HS-5 (cell line): ENCODE measurements at places on chromosomes 5 and 9.

DNA sequence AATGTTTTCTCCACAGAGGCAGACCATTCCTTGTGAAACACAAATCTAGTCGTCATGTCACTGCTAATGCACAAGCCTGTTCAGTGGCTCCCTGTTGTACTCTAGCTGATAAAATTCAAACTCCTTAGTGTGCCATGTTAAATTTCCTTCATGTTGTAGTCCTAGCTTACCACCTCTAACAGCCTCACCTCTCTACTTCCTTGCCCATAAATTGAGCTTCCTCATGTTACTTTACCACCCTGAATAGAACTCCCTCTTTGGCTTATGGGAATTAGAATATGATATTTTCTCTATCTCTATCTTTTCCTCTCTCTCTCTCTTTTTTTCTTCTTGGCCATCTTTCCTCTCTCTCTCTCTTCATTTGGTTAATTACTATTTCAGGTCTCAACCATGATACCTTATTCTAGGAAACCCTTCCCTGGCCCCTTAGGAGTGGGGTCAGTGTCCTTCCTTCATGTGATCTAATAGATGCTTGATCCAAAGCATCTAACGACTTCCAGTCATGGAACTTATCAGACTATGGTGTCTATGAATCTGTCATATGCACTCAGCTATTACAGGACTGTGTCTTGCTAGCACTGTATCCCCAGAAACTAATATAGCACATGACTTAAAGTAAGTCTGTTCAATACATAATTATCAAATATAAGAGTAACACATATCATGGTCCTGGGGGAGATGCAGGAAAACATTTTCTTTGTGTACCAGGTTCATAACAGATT lies 31.5 kb upstream of the ALDH1A1 start:
- DNase-seq, result no peak

- DNase-seq, result no peak
Measured at GRCh38 chr5:56829137-56829908, 14.0 kb downstream of the MAP3K1 start.

DNA sequence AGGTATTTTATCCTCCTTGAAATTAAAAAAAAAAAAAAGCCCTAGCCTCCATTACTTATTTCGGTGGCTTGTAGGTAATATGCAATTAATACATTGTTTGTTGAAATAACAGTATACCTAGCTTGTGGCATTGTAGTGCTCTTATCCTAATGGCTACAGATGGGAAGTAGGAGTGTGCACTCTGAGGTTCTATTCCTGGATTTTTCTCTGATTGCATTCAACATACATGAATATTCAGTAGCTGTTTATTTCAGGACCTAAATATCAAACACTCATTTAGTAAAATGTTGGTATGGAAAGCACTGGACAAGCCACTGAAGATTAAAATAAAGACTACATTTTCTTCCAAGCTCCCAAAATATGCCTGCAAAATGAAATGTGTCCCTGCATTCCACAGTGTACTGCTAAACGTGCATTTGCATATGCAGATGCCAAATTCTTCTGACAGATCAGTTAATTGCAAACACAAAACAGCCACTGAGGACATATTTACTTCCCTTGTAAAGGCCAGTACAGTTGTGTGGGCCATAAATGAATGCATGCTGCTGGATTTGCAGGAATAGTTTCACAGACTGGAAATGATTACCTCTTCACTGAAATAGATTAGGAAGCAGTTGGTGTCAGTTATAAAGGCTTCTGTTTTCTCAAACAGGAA lies 826.1 kb downstream of the PRELID2 start:
- no peak for DNase-seq

DNA sequence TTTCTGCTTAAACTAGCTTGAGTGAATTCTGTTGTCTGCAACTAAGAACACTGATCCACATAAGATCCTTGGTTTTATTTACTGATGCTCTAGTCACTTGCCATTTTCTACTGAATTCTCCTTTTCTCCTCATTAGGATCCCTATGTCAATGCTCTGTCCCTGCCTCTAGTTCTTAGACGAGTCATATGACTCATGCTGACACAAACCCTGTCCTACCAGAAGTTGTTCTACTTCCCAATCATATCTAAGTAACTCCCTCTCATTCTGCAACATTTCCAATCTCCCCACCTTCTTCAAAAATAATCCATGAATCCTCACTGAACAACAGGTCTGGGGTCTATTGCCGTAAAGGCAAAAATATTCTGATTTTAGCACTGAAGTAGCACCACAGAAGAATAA lies 47.1 kb upstream of the DMRT1 start:
- no peak for DNase-seq

DNA sequence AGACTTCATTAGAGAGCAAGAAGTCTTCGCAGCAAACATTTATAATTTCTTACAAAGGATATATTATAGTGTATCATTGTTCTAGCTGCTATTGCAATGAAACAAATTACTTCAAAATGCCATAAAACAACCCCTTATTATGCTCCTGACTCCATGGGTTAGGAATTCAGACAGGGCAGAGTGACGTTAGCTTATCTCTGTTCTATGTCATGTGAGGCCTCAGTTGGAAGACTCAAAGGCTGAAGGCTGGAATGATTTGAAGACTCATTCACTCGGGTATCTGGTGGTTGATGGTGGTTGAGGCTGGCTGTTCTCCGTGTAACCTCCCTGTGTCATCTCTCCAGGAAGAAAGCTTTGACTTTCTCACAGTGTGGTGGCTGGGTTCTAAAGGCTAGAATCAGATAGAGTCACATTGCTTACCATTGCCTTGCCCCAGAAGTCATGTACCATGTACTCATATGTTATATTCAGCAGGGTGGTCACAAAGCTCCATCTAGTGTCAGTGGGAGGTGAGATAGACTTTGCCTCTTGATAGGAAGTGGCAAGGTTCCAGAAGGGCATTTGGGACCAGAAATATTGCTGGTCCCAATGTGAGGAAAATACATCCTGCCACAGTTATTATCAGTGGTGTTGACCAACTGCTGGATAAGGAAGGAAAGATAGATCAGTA lies 226.9 kb downstream of the TMEM38B start:
- DNase-seq, result no peak

- DNase-seq, result peak; percentile 5
Measured at GRCh38 chr5:1262381-1262780, 32.5 kb downstream of the TERT start.

DNA sequence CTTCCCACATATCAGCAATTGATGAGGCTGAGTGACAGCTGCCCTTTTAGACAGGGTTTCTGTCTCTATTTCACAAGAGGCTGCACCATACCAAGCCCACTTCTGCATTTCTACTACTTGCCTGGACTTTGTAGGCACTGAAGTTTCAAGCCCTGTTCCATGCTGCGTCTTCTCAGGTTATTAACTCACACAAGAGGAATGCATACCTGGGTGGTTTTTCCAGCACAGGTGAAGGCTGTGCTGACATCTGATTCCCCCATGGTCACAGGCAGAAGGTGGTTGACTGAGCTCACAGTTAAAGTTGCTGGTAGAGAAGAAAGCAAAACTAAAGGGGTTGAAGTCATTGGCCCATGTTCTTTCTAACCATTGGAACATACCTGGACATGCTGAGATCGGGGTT lies 86.6 kb downstream of the MAMDC2 start:
- DNase-seq, result no peak

DNA sequence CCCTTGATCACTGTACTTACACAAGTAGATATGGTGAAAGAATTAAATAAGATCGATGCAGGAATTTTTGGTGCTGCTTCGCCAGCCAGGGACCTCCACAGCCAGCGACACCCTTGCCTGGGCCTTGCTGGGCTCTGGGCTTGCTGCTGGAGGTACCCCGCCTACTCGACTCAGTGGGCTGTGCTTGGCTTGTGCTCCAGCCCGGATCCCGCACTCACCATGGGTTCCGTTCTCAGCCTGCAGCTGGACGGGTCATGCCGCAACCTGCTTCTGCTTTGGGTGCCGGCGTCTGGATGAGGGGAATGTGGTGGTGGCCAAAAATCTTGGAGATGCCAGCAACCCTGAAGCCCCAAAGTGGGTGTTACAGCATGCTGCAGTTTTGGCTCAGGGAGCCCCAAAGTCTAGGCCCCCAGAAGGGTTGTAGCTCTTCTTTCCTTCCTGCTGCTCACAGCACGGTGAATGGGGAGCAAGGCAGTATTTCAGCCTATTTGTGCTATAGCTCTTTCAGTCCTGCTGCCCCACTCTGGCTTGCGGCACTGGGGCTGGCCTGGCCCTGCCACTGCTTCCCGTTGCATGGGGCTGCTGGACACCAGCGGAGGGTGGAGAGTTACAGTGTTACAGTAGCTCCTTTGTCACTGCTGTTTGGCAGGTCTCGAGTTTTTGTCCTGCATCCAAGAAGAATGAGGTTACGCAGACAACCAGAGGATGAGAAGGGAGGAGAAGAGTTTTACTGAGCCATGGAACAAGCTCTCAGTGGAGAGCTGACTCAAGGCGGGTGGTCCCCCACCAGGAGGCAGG lies 48.0 kb downstream of the TARS1 start:
- DNase-seq, result no peak

DNA sequence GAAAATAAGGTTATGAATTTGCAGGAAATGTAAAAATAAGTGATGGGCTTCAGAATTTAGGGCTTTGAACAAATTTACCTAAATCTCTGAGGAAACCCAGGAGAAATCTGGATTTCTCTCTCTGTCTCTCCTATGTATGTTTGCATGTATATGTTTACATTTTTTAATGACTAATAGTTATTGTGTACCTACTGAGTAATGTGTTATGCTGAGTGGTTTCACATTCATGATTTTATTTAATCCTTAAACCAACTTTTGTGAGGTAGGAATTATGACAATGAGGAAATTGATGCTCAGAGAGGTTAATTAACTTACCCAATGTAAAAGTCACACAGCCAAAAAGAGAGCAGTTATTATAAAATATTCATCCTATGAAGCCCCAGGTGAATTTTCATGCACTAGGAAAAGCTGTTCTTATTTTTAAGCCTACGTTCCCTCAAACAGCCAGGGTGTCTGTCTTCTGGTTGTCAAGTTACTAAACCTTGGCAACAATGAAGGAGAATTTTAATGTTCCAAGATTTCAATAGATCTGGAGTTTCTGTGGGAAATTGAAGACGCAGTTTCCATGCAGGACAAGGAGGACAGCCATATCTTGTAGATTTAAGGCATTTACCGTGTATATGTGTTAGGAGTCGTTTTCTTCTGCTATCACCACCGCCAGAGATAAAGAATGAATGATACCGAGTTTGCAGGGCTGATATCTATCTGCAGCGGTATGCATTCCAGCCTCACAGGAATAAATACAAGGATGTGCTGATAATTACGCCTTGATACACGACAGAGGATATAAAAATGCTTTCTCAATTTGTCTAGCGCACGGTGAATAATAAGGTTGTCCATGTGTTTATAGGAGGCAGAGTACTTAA lies 484.8 kb downstream of the ZSWIM6 start:
- DNase-seq, result no peak

DNA sequence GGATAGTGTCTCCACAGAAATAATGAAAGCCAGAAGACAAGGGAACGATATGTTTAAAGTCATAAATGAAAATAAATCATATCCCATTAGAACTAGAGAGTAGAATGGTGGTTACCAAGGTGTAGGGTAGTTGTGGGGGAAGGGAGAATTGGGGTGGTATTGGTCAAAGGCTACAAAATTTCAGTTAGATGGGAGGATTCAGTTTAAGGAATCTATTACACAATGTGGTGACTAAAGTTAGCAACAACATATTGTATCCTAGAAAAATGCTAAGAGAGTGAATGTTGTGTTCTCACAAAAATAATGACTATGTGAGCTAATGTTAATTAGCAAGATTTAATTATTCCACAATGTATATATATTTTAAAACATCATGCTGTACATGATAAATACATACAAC lies 27.8 kb upstream of the LARP1 start:
- no peak for DNase-seq

DNA sequence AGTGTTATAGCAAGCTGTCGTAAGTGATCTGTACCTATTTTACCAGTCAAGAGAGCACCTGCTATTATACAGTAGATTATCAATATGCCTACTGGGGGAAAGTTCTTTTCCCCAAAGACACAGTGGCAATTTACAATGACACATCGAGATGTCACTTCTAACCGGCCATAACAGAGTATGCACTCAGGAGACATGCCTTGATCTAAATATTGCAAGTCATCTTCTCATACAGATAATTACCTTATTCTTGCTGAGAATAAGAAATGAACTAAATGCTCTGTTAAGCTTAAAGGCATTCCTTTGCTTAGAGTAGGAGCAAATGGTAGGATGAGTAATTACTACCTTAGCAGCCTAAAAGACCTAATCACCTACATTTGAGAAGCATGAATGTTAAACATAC lies 71.6 kb downstream of the PKD2L2 start:
- DNase-seq, result no peak

- DNase-seq, result no peak
Measured at GRCh38 chr5:146027751-146028150, 77.6 kb downstream of the PLAC8L1 start.

- DNase-seq, result no peak
Measured at GRCh38 chr9:110592044-110592830, 12.7 kb upstream of the SVEP1 start.

- no peak for DNase-seq
Measured at GRCh38 chr5:111063709-111064322, 7.7 kb upstream of the TSLP start.

DNA sequence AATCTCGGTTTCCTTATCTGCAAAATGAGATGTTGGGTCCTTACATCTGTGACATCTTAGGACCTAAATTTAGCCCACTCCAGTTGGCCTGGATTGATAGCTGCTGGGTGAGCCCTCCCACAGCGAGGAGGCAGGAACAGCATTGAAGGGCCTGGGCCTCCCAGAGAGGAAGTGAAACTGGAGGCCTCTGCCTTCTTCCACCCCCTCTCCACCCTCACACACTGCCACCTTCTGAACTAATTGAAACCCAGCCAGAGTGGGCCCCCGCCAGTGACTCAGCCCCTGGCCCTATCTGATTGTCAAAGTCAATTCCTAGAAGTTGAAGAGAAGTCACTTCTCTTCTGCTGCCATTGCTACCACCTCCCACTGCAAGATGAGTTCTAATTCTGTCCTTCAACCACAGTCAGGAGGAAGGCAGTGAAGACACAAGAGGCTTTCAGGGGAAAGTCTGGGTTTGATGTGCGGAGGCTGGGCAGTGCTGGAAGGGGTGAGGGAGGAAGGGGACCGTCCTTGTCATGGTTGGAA lies 55.2 kb upstream of the NEK6 start:
- DNase-seq, result no peak

GRCh38 chr5:149174847-149175234 lies 33.5 kb downstream of the ABLIM3 start:
- no peak for DNase-seq

DNA sequence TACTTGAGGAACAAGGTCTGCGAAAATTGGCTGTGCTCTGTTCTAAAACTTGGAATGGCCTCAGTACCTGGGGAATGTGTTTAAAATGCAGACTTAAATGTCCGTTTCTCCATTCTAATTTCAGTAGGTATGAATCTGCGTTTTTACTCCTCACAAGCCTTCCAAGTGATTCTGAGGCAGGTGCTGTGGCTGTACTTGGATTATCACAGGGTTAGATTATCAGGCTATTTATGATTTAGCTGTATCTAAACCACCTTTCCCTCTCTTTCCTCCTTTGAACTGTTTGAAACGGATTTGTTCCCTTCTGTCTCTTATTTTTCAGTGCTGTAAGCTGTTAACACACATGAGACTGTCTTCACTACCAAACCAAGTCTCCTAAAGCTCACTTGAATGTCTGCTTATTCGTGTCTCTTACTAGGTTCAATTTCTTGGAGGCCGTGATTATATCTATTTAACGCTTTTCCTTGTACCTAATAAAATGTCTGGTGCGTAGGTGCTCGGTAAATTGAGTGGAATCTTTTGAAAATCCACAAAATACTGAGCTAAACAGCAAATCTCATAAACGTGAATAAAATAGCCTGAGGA lies 714 bp upstream of the CETN3 start:
- DNase-seq, result no peak
